Cerebellar cortex (tissue), 1 donor: ENCODE measurements at places on chromosomes 5 and 9.

- no peak for DNase-seq
Observed at GRCh38 chr5:44714871-44715561, 93.7 kb upstream of the MRPS30 start.

DNA sequence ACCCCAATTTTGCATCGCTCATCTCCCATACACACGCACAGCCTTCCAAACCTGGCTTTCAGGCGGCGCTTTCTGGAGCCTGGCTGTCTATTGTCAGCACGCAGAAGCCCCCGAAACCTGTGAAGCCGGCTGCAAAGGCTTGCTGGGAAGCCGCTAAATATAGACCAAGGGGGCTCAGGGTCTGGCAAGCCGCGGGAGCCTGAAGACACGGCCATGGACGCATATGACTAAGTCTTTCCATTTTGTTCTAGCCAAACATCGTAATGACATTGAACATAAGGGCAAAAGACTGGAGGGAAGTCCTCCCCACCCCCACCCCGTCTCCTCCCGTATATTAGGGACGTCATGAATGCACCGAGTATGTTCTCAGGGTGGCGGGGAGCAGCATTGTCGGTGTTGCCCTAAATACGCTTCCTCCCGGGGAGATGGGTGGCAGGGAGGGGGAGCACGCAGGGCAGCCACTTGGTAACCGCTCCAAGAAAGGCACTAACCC is 1.1 kb downstream of the CTNND2 start:
- DNase-seq, result peak; percentile 61

DNA sequence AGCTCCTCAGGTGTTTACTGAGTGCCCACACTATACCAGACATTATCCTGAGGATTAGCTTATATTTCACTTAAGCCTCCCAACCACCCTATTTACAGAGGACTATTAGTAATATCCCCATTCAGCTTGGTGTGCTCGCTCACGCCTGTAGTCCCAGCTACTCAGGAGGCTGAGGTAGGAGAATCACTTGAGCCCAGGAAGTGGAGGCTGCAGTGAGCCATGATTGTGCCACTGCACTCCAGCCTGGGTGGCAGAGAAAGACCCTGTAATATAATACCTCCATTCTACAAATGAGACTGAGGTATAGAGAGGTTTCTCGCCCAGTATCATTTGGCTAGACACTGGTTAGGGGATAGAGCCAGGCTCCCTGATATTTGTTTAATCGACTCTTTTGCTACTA is 18.0 kb upstream of the MATR3 start:
- DNase-seq, result no peak

DNA sequence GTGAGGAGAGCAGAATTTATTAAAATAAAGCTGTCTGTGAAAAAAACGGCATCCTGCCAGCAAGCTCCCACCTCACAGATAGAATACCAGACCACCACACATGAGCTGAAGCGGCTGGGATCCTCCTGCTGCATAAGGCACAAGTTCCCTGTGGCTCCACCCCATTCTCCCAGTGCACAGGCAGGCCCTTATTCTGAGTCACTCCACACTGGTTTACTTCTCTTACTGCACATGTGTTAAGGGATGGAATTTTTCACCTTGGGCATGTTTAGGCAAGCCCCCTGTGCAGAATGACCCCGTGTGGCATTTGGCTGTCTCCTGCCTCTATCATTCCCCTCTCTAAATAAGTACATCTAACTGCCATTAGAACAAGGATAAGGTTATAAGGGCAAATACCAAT is 115.0 kb upstream of the ELAVL2 start:
- DNase-seq, result no peak

DNA sequence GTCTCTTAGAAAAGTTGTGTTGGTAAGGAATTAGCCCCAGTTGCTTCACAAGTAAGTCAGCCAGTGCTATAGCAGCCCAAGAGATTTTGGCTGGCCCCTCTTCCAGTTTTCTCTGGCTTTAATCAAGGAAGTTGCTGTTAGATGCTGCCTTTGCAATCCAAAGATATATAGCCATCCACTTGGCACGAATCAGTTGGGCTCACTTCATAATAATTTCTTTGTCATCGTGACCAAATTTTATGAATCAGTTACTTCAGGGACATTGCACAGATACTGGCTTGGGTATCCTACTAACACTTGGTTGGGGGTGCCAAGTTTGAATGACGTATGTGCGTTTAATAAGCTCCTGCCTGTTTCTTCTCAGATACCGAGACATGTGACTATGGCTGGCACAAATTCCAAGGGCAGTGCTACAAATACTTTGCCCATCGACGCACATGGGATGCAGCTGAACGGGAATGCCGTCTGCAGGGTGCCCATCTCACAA is 81.5 kb downstream of the VCAN start:
- DNase-seq, result no peak

- DNase-seq, result no peak
Observed at GRCh38 chr5:108148715-108149139, 233.2 kb downstream of the FBXL17 start.

- no peak for DNase-seq
Observed at GRCh38 chr9:81535542-81536241, 153.7 kb downstream of the TLE1 start.

DNA sequence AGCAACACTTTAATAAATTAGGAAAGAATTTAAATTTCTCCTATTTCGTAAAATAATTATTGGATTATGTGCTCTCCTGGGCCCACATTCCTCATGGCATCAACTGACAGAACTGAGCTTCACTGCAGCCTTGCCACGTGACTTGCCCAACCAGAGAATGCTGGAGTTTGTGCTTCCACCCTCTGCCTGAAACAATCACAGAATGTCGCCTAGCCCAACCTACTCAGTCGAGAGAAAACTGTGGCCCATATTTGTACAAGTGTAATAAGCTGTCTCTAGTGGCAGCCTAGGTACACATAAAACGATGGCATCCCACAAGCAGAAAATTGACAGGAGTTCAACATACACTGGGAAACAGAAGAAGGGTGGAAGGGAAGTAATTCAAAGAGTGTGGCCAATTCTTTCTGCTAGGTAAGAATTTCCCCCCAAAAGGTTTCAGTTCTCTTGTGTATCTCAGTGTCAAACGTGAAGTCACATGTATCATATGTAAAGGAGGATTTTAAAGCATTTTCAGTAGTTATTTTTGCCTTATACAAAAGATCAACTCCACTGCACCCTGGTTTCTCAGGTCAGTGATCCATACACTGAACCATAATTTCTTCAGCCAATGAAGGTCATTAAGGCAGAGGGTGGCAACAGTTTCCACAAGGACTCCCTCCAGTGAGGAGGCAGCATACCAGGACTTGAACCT is 41.7 kb downstream of the ZNF608 start:
- no peak for DNase-seq

DNA sequence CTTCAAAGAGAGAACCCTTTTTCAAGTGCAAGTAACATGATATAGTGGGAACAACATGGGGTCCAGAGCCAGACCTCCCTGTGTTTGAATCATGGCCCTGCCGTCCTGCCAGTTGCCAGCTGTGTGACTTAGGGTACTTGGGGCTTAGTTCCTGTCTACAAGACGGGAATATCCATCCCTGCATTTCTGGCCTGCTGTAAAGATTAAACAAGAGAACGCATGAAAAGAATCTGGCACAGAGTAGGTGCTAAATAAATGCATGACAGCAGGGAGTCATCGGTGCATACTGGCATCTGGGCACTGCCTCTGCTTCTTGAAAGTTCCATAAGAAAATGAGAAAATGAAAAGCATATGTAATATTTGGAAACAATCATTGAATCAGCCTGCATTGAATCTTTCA is 77.8 kb upstream of the PRRC1 start:
- DNase-seq, result no peak
